Cardiac fibroblast (primary cell): ENCODE measurements at places on chromosomes 13 and 19.
A peak's percentile ranks its signal among the peaks of the same experiment; 100 is the strongest.

DNA sequence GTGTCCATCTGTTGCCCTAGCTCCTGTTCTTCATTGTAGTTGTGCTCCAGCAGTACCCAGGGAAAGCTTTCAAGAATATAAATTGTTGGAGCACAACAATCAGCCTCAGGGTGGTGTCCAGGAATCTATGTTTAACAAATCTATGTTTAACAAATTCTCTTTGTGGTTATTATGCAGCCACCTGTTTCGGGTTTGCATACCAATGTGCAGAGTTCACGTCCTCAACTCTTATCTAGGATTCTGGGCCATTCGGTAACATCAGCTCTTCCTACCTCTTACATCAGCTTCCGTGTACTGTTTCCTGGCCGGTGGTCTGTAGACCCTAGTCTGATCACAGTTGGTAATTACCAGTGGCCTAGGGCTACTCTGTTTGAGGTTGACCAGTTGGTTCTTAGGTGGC is 17.0 kb downstream of the MTUS2 start:
- no peak for DNase-seq

DNA sequence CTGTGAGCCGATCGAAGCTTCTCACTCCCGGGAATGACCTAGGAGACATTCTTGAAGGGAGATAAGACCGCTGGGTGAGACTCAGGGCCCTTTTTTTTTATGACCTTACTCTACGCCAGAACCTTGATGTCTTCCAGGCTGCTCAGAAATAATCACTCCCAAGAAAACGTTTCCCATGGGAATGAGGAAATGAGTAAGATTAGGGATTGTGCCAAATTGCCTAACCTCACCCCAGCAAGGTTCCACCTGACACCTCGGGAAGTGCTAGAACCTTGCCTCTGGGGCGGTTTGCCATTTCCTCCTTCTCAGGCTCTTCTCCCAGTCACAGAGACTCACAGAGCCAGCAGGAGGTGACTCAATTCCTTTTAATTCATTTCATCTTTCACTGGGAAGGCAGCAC is 2.3 kb downstream of the SLC46A3 start:
- peak; percentile 89 for DNase-seq

- peak; percentile 79 for DNase-seq
Observed at GRCh38 chr13:36965767-36966166, 33.4 kb downstream of the ALG5 start.

DNA sequence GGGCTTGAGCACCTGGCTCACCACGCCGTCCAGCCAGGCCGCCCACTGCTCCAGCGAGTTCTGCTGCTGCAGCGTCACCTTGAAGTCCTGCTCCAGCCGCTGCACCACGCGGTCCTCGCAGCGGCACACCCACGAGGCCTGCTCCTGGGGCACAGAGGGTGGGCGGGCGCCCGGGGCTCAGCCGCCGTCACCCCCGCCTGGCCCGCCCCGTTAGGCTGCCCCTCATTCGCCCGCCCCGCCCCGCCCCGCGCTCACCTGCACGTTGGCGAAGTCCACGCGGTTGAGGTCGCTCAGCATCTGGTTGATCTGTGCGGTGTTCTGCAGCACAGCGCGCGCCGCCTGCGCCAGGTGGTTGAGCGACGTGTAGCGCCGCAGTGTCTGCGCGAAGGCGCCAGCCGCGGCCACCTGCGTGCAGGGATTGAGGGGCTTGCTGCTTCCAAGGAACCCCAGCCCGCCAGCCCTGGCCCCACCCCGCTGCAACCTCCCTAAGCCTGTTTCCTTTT is 11.3 kb downstream of the DCAF15 start:
- no peak for DNase-seq

GRCh38 chr13:98216135-98216565 is 39.1 kb upstream of the RNF113B start:
- DNase-seq: peak; percentile 34

GRCh38 chr13:66634384-66634783 is 595.8 kb downstream of the PCDH9 start:
- peak; percentile 51 for DNase-seq

GRCh38 chr19:13152356-13152973 is 2.3 kb downstream of the IER2 start:
- no peak for DNase-seq

DNA sequence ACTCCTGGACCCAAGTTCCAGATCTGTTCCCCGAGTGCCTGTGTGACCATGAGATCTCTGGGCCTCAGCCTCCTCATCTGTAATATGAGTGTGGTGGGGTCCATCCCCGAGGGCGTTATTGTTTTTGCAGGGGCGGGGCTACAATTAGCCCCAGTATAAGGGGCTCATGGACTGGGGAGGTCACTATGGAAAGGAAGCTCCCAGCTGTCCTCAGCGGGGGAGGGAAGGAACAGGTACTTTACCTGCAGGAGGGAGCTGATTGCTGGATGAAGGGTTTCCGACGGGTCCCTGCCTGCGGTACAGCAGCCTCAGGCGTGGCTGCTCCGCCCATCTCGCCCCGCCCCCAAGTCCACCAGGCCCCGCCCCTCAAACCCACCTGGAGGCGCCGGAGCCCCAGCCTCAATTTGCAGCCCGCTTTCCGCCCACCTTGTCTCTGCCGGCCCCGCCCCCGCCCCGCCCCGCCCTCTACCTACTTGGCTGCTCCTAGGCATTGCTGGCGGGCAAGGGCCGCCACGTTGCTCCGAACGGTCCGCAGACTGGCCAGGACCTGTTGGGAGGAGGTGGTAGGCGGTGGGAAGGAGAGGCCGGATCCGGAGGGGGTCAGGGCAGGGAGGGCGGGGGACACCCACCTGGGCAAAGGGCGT is 5.5 kb downstream of the PDE4C start:
- no peak for DNase-seq

GRCh38 chr13:97011446-97012131 is 17.3 kb upstream of the OXGR1 start:
- no peak for DNase-seq

DNA sequence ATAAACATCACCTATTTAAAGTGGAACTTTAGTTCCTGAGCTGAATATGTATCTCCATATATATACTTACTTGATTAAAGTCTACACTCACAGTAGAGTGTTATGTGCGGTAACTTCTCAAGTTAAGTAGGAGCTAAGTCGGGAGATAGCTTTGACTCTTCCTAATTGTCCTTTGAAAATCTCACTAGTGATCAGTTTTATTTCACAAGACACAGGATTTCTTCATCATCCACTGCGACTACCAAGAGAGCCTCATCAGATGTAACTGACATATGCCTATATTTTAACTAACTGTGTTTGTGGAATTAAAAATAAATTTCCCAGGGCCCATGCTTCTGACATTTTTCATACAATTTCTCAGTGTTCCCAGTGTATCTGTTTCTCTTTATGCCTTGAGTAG is 1664.0 kb downstream of the EFNB2 start:
- DNase-seq: no peak

DNA sequence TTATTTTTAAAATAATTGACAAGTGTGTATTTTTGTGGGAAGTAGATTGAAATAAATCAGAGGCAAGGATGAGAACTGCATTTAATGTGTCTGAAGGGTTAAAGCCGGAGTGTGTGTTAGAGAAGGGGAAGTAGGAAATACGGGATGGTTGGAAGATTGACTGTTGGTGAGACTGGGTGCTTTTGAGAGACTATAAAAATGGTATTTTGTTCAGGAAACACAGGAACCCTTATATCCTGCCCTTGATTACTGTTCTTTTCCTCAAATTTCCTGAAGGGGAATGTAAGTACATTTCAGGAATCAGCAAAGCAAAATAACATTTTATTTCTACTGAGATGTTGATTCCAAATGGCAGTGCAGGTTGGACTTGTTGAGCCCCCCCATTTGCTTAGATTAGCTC is 15.1 kb downstream of the IFT88 start:
- DNase-seq: no peak

DNA sequence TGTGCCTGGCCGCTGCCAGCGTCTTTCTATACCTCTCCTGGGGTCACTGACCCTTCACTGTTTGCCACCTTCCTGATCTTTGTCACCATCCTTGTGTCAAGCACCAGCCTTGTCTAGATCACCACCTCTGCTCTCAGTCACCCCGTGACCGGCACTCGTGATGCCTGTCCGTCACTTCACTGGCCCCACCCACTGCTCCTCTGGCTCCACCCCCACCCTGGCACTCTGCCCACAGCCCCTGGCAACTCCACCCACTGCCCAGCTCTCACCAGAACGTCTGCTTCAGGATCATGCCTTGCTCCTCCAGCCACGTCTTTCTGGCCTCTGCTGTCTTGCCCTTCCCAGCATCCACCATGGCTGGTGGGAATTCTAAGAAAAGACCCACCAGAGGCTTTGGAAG is 24.8 kb upstream of the PLA2G4C start:
- no peak for DNase-seq
